ENCODE measurements at places on chromosomes 11 and 22.

DNA sequence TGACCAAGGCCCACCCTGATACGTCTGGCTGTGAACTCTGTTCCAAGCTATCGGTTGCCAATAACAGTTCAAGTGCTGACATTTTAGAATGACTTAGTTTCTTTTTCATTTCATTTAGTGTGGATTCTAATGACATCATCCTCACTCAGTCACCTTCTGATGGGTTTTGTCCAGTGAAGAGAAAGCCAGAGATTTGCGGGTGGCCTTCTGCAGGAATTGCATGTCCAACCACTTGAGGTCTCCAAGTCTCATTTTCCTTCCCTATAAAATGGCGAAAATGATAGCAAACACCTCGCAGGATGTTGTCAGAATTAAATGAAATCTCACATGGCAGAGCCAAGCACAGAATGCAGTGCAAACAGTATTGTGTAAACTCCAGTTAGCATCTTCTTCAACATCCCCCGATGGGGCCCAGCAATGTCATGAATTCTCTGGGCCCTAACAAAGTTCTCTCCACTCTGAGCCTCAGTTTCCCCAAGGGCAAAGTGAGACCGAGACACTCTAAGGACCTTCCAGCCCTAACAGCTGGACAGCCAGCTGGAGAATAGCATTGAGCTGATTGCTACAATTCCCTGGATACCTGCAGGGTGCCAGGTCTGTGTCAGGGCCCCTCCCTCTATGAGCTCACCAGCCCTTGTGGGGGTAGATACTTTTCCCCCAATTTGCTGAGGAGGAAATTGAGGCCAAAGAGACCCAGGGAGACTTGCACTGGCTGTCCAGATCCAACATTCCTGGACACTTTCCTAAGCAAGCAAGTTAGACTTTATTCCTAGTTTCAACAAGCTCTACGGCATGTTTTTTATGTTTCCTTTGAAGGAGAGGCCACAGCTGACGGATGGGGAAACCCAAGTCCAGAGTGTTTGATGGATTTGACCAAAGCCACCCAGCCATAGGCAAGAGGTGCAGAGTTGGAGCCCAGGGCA lies 286.7 kb downstream of the MN1 start:
- DNase-seq, result no peak

DNA sequence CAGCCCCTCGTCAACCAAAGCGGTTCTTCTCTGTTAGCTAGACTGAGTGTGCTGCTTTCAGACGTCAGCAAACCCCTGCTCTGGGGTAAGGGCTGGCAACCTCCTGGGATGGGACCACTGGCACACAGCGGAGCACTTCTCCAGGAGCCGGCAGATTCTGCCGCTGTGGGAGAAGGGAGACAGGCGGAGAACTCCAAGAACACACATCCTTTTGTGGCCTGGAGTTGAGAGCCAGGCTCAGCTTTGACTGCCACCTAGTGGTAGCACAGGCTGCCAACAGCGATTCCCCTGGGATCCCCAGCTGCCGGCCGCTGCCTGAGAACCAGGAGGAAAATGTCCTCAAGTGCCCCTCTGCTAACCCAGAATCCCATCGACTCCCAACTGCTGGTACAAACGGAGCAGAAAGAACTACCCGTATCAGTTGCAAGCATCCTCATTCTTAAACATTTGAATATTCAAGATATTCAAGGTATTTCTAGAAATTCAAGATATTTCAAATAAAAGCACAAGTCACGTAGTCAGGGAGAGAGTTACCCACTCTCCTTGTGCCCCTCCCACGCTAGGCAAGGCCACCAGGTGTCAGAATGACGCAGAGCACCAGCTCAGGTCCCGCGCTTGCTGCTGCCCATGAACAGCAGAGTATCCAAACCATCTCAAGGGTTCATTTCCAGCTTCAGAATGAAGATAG lies 4.9 kb downstream of the LTO1 start:
- DNase-seq, result peak; percentile 67

- DNase-seq, result no peak
Observed at GRCh38 chr11:95908826-95909225, 15.1 kb downstream of the MTMR2 start.

GRCh38 chr11:74950374-74950969 lies 1.4 kb downstream of the SPCS2 start:
- DNase-seq, result no peak

GRCh38 chr11:91959411-91959810 lies 265.2 kb upstream of the FAT3 start:
- DNase-seq, result no peak

DNA sequence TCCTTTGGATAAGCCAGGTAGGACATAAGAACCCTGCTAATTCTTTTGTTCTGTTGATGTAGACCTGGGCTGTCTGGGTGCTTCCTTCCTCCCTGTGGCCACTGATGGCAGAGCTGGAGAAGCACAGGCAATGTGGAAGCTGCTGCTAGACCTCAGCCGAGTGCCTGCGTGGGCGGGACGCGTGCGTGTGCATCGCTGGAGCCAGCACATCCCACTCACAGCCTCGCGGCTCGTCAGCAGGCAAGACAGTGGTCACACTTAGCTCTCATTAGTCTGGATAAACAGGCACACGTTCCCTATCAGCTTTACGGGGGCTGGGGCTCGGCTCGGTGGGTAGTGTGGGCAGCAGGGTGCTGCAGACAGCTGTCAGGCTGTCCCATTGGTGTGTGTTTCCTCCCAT lies 155.7 kb downstream of the GRIK4 start:
- DNase-seq, result no peak

GRCh38 chr22:25201557-25202273 lies 2.1 kb downstream of the CRYBB3 start:
- DNase-seq, result no peak

DNA sequence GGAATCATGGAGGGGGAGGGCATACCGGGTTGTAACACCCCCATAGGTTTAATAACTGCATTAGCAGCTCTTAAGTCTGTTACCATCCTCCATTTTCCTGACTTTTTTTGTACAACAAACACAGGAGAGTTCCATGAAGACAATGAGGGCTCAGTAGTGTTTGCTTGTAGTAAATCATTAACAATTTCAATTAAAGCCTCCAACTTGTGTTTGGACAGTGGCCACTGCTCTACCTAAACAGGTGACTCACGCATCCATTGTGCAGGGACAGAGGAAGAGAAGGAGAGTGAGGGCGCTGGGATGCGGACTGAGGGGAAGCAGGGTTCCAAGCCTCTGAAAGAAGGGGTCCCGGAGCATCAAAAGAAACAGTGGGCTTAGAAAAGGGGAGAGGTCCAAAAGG lies 21.3 kb upstream of the MTNR1B start:
- no peak for DNase-seq

- DNase-seq, result no peak
Observed at GRCh38 chr11:126054408-126054807, 8.3 kb downstream of the CDON start.

- DNase-seq, result peak; percentile 84
Observed at GRCh38 chr22:22110548-22111266, 128.1 kb upstream of the TOP3B start.

GRCh38 chr11:7089328-7090251 lies 792 bp downstream of the RBMXL2 start:
- DNase-seq, result no peak

DNA sequence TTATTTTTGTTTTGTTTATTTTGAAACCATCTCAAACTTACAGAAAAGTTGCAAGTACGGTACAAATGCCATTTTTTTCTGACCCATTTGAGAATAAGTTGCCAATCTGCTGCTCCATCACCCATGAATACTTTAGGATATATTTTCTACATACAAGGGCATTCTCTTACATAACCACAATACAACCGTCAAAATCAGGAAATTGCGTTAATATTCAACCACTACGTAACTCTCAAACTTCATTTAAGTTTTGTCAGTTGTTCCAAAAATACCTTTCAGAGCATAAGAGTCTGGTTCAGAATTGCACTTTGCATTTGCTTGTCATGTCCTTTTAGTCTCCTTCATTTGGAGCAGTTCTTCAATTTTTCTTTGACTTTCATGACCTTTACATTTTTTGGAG lies 194.3 kb upstream of the BDNF start:
- no peak for DNase-seq

GRCh38 chr11:35363246-35363801 lies 56.0 kb downstream of the SLC1A2 start:
- no peak for DNase-seq

DNA sequence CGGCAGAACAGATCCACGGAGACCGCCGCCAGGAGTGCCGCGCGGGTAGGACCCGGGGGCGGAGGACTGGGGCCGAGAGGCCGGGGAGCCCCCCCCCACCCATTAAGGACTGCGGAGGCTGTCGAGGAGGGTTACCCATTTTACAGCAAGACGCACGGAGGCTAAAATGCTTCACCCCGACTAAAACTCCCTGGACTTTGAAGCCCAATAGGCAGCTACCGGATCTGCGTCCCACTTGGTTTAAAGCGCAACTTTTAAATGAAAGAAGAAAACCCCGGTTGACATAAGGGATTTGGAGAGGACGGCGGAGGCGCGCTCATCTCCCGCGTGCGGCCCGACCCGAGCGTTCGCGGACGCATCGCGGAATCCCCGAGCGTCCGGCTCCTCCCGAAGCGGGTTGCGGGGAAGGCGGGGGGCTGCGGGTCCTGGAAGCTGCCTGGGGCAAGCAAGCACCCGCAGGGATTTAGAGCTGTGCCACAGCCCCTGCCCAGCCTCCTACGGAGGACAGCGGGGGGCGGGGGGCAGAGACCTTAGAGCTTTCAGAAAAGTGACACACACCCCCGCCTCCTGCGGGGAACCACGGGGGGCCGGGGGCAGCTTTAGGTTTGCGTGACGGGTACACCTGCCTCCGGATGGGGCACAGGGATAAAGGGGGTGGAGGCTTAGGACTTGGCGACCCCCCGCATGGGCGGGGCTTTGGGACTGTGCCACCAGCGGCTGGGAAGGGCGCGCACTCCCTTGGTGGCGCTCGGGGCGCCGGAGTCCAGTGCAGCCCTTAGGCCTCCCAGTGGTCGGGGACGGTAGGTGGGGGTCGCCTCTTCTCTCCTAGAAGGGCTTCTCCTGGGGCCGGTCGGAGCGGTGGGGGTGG lies 760 bp upstream of the CELSR1 start:
- no peak for DNase-seq

DNA sequence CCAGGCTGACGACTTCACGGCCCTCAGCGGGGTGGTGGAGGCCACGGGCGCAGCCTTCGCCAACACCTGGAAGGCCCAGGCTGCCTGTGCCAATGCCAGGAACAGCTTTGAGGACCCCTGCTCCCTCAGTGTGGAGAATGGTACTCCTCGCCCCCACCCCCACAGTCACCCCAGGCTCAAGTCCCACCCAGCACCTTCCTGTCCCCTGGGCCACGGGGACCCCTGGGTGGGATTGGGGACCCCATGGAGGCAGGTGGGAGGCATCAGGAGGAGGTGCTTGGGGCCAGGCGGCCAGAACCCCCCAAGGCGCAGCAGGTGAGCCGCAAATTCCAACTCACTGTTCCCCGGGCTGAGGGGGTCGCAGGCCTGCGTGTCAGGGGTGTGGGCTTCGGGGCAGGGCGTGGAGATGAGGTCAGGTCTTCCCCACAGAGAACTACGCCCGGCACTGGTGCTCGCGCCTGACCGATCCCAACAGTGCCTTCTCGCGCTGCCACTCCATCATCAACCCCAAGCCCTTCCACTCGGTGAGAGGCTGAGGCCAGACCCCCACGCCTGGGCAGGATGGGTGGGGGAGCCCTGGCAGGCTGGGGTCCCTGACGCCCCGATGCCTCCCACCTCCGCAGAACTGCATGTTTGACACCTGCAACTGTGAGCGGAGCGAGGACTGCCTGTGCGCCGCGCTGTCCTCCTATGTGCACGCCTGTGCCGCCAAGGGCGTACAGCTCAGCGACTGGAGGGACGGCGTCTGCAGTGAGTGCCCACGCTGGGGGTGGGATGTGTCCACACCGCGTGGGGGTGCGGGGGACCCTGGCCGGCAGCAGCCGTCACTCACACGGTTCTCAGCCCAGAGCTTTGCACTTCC lies 9.4 kb downstream of the MUC5B start:
- DNase-seq, result no peak

- DNase-seq, result no peak
Observed at GRCh38 chr11:93945596-93945995, 75.6 kb upstream of the HEPHL1 start.

GRCh38 chr22:33321466-33321865 lies 263.3 kb upstream of the SYN3 start:
- DNase-seq, result no peak

GRCh38 chr11:109858152-109858551 lies 235.0 kb upstream of the ZC3H12C start:
- no peak for DNase-seq

- no peak for DNase-seq
Observed at GRCh38 chr22:50400406-50400805, 57.3 kb downstream of the PPP6R2 start.

DNA sequence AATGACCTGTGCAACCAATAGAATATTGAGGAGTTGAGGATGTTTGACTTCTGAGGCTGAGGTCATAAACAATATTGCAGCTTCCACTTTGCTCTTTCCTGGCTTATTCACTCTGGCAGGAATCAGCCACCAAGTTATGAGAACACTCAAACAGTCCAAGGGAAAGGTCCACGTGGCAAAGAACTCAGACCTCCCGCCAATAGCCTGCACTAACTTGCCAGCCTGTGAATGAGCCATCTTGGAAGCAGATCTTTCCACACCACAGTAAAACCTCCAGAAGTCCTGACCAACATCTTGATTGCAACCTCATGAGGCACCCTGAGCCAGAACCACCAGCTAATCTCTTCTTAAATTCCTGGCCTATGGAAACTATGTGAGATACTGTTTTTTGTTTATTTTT lies 22.7 kb upstream of the PICALM start:
- no peak for DNase-seq

- DNase-seq, result peak; percentile 58
Observed at GRCh38 chr11:47060807-47061206, 115.9 kb downstream of the ARFGAP2 start.

DNA sequence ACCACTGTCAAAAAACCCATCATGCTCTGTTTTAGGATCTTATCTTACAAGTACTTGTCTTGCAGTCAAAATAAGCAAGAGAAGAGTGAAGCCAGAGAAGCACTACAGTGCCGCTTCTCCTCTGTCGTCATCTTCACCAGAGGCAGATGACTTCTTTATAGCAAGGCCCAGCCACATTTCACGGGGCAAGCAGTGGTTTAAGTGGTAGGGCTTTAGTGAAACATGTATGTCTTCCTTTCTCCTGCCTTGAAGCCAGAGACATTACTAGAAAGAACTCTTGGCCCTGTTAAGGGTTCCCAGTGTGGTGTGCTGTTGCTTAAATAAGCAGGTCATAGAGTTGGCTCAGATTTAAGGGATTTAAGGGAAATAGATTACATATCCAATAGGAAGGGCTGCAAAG lies 42.9 kb upstream of the DEPDC7 start:
- no peak for DNase-seq

DNA sequence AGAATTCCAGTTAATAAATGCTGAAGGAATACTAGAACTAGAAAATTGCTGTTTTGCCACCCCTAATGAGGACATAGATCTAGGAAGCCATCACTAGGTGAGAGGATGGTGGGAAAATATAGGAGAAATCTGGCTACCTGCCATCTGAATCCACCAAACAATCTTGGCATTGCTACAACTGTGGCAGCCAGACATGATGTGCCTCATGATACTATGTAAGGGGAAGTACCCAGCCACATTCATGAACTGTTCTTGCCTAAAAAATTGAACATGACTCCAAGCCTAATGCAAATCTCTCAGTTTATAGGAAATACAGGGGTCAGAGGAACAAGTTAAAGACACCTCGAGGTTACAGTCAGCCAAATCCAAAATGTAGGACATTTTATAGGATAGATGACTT lies 72.8 kb downstream of the SFI1 start:
- DNase-seq, result no peak
